Thoracic aorta (tissue), 2 donors: ENCODE measurements at places on chromosomes 12 and 14.

DNA sequence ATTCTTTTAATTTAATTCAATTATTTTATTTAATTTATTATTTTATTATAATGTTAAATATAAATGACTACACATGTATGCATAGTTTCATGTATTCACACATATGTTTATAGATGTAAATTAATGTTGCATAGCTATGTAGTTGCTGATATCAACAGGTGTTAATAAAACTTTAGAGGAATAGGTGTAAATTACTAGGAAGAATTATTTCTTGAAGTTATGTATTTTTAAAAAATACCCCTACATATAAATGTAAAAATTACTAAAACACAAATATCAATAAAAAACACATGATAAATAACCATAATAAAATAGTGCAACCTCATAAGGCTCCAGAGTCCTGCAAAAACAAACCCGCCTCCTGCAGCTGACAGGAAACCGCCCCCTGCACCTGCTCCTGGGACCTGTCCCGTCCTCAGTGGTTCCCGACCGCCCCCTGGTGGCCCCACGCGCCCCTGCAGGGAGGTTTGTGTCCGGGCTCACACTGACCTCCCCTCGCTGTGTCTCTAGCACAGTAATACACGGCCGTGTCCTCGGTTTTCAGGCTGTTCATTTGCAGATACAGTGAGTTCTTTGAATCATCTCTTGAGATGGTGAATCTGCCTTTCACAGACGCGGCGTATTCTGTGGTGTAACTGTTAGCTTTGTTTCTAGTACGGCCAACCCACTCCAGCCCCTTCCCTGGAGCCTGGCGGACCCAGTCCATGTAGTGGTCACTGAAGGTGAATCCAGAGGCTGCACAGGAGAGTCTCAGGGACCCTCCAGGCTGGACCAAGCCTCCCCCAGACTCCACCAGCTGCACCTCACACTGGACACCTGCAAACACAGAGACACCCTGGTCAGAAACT, 1264.0 kb downstream of the TMEM121 start:
- no peaks in the 10 kb centered on the region for H3K36me3 ChIP-seq
- H3K4me1 ChIP-seq = no peaks in the 10 kb centered on the region
- no peak for DNase-seq
- no peak overlapping the region for H3K27ac ChIP-seq

GRCh38 chr14:24179961-24180796, 8.3 kb downstream of the REC8 start:
- no peak overlapping the region for H3K4me3 ChIP-seq
- no peak for DNase-seq
- H3K36me3 ChIP-seq = peaks cover 45% of the 10 kb centered on the region
- no peaks in the 10 kb centered on the region for H3K4me1 ChIP-seq

- peaks cover 4% of the 10 kb centered on the region for H3K4me1 ChIP-seq
- no peaks in the 10 kb centered on the region for H3K36me3 ChIP-seq
- no peak for DNase-seq
- no peak overlapping the region for H3K4me3 ChIP-seq
Measured at GRCh38 chr12:51393676-51394545, 2.7 kb upstream of the GALNT6 start.

GRCh38 chr12:11031307-11031706, at the start of gene TAS2R31:
TAS2R31 (minus strand) TSS chr12:11031407; CDS start chr12:11031335, 72 bp downstream.
- H3K36me3 ChIP-seq = peaks cover 5% of the 10 kb centered on the region
- no peak for DNase-seq
- H3K4me3 ChIP-seq = no peak within 1 kb of the TSS
- H3K27ac ChIP-seq = no peak within 1 kb of the TSS

GRCh38 chr12:20264608-20265114, 103.7 kb upstream of the PDE3A start:
- no peak overlapping the region for H3K4me3 ChIP-seq
- H3K36me3 ChIP-seq = no peaks in the 10 kb centered on the region
- H3K4me1 ChIP-seq = peaks cover 6% of the 10 kb centered on the region
